ENCODE measurements at places on chromosomes 5 and 9.

GRCh38 chr9:130948266-130948665 is 9.2 kb upstream of the FIBCD1 start:
- DNase-seq: no peak

DNA sequence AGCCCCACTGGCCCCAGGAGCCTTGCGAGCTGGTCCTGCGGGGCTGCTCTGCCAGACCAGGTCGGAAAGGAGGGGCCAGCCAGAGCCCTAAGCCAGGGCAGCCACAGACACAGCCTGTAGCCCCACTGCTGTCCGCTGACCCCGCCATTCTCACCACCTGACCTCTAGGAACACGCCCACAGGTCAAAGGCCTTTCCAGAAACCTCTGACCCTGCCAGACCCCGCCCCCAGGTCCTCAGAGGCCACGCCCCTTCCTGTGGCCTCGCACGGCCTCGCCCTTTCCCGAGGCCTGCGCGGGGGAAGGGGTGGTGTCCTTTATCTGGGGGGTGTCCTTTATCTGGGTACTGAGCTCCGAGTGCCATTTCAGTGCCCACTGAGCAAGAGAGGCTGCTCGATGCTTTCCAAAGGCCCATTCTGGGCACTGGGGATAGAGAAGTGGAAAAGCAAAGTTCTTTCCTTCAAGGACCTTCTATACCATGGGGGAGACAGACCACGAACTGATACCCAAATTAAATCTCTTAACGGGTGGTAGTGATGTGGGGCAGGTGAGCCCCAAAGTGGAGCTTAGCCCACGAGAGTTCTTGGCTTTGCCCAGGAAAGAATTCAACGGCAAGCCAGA is 46.5 kb downstream of the P4HA2 start:
- no peak for DNase-seq

- DNase-seq: no peak
These were observed 1057.7 kb upstream of the DMAC1 start for GRCh38 chr9:8857068-8857925.

DNA sequence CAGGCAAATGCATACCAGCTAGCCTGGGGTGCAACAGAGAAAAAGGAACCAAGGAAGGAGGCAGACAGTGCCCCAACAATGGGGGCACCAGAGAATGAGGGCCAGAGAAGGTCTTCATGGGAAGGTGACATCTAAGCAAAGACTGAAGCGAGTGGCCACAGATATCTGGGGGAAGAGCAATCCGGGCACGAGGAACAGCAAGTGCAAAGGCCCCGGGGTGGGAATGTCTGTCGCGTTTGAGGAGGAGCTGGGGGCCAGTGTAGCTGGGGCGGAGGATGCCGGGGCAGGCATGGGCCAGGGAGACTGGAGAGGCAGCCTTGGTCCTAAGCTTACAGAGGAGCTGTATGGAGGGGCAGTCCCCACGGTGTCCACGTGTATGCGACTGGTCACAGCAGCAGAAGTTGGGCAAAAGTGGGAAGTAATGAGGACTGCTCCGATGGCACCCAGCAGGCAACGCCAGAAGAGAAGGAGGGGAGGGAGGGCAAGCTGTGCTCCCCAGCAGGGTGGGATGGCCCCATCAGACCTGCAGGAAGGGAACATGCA is 19.1 kb downstream of the EEIG1 start:
- DNase-seq: no peak

DNA sequence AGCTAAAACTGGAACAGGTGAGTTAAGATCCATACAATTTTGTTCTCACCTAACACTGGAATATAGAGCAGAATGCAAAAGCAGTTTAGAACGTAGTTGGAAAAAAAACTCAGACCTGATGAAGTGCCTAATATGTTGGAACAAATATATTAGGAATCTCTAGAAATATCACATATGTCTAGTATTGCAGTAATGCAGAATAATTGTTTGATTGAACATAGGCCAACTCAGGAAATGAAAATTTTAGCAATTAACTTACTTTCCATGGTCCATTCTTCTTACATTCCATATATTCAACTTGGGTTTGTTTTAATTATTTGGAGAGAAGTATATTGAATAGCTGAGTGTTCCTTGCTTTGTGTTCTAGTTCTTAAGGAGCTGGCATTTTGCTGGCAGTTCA is 111.8 kb upstream of the ADAMTSL1 start:
- DNase-seq: no peak

GRCh38 chr5:54626407-54626806 is 108.8 kb downstream of the SNX18 start:
- no peak for DNase-seq

DNA sequence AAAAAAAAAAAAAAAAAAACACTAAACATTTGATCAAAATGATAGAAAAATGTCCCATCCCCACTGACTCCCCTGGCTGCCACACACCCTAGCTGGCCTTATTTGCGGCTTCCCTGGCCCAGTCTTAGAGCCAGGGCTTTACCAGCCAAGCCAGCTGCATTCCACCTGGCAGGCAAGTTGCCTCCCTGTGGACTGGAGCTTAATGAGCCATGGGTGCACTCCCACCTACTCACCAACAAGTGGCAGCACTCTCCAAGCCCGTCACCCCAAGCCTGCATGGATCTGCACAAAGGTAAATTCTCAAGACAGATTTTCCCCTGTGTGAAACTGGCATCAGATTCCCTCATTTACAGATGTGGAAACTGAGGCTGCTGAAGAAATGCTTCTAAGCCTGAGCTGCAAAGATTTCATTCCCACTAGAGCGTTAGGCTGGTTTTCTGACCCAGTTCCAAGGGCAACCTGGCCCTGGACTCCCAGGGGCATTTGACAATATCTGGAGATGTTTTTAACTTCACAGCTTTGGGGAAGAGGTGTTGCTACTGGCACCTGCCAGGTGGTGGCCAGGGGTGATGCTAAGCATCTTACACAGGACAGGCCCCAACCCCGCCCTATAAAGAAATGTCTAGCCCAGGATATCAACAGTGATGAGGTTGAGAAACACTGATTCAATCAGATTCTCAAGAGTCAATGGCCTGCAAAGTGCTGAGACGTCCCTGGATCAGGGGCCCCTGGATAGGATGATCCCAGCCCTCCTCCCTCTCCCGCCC is 21.9 kb upstream of the VDAC1 start:
- peak; percentile 22 for DNase-seq

DNA sequence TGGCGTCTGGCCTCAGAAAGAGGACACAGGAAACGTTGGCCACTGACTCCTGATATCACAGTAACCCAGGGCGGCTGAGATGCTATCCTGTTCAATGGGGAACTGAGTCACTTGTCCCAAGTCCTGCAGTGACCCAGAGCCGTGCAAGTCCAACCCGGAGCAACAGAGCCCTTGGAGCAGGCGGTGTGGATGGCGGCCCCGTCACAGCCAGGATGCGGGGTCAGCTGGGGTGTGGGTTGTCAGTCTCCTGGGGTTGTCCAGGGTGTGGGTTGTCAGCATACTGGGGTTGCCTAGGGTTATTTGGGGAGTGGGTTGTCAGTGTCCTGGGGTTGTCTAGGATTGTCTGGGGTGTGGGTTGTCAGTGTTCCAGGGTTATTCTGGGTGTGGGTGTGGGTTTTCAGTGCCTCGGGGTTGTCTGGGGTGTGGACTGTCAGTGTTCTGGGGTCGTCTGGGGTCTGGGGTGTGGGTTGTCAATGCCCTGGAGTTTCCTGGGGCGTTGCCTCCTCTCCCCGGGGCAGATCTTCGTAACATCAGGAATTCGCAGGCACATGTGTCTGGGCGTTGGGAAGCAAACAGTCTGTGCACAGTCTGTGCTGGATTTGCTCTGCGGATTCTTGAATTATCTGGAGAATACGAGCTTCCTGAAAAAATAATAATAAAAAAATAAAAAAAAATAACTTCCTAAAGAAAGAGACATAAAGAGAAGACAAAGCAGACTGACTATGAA is 257.5 kb downstream of the PARP8 start:
- no peak for DNase-seq

GRCh38 chr9:89223396-89223977 is 44.9 kb upstream of the SHC3 start:
- DNase-seq: no peak

GRCh38 chr5:25881318-25882036 is 1156.9 kb downstream of the CDH9 start:
- no peak for DNase-seq

GRCh38 chr9:97714435-97714834 is 17.3 kb upstream of the XPA start:
- DNase-seq: no peak

DNA sequence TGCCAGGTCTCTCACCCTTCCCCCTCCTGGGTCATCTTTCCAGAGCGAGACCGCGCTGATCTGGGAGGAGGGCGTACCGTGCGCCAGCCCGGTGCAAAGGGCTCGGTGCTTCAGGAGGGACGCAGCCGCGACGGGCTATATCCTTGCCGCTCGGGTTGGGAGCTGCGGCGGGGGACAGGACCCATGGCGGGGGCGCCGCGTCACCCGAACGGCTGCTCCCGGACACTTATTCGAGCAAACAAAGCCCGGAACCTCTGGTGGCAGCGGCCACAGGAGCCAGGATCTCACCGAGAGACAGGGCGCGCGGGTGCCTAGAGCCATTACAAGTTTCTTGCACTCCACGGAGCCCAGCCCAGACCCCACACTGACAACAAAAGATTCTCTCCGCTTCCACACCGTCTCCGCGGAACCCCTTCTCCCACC is 1.3 kb downstream of the SEMA6A start:
- no peak for DNase-seq

DNA sequence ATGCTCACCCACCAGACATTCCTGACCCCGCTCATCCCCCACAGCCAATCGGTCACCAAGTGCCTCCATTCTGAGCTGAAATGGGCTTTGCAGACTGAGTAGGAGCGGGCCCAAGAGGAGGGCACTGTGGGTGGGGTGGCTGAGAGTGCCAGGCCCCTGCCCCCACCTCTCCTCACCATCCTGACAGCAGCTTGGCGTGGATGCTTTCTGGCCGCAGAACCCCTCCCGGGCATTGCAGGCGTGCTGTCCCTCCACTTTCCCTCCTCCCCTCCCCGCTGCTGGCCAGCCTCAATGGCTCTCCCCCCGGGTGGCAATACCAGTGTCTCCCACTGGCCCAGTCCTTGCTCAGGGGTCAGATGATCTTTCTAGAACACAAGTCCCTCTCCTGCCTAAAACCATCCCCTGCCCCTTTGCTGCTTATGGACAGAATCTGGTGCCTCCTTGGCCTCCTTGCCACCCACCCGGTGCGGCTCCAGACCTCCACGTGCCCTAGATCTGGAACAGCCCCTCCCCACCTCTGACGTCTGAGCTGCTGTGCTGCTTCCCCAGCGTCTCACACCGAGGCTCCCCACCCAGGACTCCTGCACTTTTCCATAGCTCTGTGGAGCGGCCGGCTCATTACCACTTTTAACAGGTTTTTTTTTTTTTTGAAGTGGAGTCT is 6.1 kb downstream of the FLT4 start:
- DNase-seq: no peak

- DNase-seq: no peak
These were observed 85.2 kb downstream of the GRAMD2B start for GRCh38 chr5:126508251-126508961.

GRCh38 chr5:945691-946551 is 53.2 kb downstream of the TRIP13 start:
- no peak for DNase-seq

DNA sequence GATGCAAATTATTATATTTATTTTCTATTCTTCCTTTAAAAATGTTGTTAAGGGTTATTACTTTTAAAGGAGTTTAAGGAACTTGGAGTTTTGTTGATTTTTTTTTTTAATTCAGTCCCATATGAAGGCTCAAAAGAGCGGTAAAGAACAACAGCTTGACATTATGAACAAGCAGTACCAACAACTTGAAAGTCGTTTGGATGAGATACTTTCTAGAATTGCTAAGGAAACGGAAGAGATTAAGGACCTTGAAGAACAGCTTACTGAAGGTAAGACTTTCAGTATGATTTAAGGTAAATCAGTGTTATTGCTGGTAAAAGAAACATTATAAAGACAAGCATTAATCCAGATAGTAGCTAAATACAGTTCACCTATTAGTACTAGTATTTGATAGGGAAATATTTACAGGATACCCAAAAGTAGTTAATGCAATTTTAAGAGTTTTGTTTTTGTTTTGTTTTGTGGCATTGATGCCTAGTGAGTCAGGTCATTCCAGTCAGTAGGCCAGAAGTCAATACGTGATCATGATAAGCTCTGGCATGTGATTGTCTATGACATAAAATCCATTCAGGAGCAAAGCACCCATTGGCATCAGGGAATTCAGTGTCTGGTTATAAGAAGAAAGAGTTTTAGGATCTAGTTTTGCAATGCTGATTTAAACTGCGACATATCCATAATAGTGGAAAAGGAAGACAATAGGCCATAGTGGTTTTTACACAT is 49.2 kb downstream of the CNTRL start:
- no peak for DNase-seq

DNA sequence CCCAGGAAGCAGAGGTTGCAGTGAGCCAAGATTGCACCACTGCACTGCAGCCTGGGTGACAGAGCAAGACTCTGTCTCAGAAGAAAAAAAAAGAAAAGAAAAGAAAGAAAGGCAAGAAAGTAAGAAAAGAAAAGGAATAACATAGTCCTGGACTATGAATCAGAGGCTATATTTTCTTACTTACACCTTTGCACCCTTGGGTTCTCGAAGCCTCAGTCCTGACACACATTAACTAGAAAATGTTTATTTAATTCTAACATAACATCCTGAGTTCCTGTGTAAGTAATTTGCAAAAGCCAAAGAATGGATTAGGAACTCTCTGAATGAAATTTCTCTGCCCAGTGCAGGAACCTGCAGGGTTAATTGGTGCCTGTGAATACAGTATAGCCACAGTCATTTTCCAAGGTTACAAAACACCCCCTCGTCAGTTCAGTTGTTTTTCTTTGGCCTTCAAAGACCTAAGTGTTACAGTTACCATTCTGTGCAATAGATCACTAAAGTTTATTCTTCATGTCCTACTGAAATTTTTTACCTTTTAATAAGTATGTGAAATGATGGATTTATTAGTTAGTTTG is 147.6 kb downstream of the SV2C start:
- DNase-seq: no peak

GRCh38 chr5:54997081-54997480 is 11.7 kb upstream of the ESM1 start:
- no peak for DNase-seq

GRCh38 chr5:109006129-109006528 is 258.4 kb downstream of the FER start:
- DNase-seq: no peak

GRCh38 chr9:34216325-34216724 is 37.5 kb downstream of the UBAP1 start:
- no peak for DNase-seq

All from T-helper 2 cell treated with Interferon-gamma antibody and Interleukin-4, amounts not matched to agents 5 μg/mL and 100 μg/mL, for 36 hours (primary cell).